ENCODE measurements at places on chromosomes 1 and 21.

GRCh38 chr1:33470495-33471012, 1.9 kb upstream of the ZSCAN20 start:
- DNase-seq = peak; percentile 60

DNA sequence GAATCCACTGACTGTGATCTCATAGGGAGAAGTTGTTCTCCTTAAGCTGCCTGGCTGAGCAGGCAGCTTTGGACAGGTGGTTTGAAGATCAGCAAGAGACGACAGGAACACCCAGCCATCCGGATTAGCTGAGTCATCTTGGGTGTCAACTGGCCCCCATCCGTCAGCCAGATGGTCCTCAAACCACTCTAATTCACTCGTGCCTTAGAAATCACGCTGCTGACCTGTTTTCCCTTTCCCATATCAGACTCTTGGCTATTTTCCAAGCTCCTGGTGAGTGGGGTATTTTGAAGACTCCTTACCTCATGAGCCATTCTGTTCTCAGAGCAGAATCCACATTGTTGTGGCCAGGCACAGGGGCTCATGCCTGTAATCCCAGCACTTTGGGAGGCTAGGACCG, 149.1 kb upstream of the L1TD1 start:
- no peak for DNase-seq

DNA sequence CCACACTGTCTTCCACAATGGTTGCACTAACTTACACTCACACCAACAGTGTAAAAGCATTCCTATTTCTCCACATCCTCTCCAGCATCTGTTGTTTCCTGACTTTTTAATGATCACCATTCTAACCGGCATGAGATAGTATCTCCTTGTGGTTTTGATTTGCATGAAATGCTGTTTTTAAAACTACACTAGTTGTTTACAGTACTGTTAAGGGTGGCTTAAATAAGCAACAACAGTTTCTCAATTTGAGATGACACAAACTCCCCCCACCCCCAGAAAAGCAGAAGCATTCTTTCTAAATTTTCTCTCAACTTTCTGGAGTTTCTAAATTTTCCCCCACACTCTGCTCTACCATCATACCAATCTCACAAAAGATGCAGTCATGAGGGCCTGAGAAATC, 7.1 kb upstream of the SLAMF7 start:
- no peak for DNase-seq

DNA sequence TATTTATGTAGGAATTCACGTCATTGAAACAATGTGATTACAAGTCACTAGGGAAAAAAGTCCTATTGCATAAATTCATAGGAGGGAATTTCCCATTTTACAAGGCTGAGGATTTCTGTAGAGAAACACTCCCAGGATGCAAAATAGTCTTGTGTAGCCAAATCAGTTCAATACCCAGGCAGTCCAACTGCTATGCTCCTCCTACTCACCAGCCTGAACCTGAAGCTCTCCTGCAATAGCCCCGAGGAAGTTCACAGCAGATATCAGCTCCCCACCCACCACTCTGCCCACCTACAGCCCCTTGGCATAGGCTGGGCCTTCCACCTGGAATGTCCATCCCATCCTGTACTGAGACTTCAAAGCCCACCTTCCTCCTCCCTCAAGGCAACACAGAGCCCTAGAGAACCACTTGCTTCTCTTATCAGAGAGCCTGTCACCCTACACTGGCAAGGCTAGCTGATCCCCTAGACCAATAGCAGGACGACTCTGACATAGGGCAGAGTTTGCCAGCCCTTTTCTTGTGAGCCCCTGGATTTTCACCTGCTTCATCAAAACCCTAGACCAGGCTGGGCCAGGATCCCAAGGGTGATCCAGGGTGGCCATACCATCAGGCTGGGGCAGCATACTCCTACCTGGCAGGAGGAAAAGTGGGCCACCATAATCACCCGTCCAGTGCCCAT, 1.5 kb downstream of the LSS start:
- DNase-seq = no peak

DNA sequence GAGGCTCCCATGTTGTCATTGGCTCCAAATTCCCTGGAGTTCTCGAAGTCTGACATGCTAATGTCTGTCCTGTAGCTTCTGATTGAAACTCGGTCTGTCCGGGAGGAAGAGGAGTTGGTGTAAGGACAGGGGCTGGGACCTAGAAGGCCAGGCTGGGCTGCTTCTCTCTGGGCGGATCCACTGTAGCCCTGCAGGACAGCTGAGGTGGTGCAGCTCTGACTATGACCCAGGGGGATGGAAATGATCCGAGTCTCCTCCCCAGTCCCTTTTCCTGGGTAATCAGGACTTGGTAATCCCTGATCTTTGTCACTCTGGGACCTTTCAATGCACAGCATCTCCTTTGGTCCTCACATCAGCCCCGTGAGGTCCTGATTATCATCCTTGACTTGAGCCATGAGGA, 10.0 kb upstream of the FCMR start:
- no peak for DNase-seq

- no peak for DNase-seq
Measured at GRCh38 chr1:107358619-107359327, 217.9 kb downstream of the NTNG1 start.

GRCh38 chr1:157472959-157473358, 79.4 kb downstream of the FCRL5 start:
- DNase-seq = no peak

GRCh38 chr1:145927916-145928643, 796 bp upstream of the RBM8A start:
- DNase-seq = peak; percentile 22

GRCh38 chr1:89844241-89844807, 23.5 kb downstream of the LRRC8D start:
- DNase-seq = peak; percentile 36

DNA sequence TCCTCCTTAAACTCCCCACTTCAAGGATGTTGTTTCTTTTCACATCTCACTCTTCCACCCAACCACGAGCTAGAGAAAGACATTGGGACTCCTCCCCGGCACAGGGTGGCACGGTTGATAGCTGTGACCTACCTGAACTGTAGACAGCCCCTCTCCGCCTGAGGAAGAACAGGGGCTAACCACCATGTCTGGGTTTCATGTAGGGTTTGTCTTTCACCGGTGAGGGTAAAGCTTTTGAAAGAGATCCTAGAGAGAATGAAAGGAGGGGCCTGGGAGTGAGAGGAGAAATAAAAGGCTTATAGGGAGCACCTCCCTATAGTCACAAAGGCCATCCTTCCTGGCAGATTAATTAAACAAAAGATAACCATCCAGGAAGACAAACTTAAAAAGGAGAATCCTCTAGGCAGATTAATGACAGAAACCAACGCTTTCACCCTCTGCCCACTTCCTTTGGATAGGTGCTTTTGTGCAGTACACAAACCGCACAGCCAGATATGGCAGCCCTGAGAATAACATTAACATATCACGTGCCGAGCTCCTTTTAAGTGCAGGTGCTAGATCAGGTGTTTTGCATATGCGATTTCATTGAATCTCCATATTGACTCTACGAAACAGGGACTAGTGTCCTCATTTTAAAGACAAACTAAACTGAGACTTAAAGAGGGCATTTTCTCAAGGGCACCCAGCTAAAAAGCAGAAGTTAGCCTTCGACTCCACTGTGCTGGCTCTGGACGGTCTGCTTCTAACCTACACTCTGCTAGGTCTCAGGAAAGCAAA, 178.1 kb upstream of the RUNX1 start:
- peak; percentile 66 for DNase-seq

DNA sequence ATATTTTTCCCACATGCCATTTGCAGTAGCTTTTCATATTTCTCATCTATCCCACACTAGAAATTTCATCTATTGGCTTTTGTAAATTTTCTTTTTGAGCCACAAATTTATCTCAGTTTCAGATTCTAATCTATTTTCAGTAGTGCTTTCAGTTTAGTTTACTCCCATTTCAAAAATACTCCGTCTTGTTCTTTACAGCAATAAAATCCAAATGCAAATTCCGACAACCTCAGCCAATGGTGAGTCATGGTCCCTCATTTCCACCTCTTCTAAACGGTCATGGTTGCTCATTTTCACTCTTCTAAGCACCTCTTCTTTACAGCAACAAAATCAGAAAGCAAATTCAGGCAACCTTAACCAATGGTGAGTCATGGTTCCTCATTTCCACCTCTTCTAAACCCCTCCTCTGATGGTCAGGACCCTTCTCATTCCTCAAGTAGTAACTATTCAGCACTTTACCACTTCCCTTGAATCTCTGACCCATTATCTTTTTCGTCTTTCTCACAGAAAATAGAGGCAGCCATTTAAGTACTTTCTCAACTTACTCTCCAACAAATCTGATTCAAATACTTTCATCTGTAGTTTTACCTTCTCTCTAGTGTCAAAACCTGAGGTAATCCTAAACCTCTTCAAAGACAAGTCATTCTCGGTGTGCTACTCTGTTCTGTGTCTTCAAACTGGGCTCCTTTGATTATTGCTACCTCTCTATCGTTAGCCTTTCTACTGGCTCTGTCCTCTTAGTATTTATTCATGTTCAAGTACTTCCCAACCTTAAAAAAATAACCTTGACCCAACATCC, 34.4 kb downstream of the C21orf91 start:
- DNase-seq = peak; percentile 49

- no peak for DNase-seq
Measured at GRCh38 chr1:219550201-219550600, 62.7 kb downstream of the ZC3H11B start.
